Neural progenitor cell (in vitro differentiated cells): ENCODE measurements at places on chromosomes 6 and 20. TPM values are rescaled to one million over a fixed set of nuclear protein-coding genes. Genes with fewer than 3 reads are reported as not detected.

The SCP2D1 gene
- total RNA-seq = not detected in 2 replicates

The C6orf47 gene
- total RNA-seq = 14.6 and 17.1 TPM in 2 replicates

The RANBP9 gene
- total RNA-seq = 35.2 and 44.8 TPM in 2 replicates

- DNase-seq = no peak
Observed at GRCh38 chr6:149271348-149272340, 45.9 kb upstream of the TAB2 start.

GRCh38 chr20:63484236-63484635, 11.8 kb upstream of the KCNQ2 start:
- DNase-seq = no peak
